ENCODE measurements at places on chromosomes 7 and 10.

DNA sequence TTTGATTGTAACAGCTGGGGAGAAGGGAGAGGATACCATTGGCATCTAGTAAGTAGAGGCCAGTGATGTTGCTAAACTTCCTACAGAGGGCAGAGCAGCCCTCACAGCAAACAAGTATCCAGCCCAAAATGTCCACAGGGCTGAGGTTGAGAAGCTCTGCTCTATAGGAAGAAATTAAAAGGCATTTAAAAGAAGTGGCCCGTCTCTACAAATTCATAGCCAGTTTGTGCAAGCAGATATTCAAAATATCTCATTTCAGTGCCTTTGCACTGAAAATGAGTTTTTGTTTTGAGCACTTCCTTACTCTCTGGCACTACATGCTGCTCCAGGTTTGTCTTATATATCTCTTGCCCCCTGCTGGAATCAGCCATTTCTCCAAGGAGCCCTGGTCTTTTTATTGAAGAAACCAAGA, 330.0 kb downstream of the BBS9 start:
- peak; percentile 11 for DNase-seq

DNA sequence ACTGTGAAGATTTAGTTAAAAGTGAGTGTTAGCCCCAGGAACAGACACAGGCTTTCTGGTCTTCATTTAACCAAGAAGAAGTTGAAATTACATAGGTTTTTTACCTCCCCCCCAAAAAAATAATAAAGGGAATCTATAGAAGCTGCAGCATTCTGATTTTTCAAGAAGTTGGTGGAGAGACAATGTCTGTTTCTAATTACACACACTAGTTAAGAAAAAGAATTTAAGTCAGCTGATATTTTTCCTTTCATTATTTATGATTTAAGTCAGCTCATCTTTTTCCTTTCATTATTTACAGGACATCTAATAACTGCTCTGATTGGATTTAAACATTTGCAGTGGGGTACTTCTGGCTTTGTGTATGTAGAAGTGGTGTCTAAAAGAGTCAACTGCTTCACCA, 201.4 kb upstream of the NRP1 start:
- DNase-seq: no peak

DNA sequence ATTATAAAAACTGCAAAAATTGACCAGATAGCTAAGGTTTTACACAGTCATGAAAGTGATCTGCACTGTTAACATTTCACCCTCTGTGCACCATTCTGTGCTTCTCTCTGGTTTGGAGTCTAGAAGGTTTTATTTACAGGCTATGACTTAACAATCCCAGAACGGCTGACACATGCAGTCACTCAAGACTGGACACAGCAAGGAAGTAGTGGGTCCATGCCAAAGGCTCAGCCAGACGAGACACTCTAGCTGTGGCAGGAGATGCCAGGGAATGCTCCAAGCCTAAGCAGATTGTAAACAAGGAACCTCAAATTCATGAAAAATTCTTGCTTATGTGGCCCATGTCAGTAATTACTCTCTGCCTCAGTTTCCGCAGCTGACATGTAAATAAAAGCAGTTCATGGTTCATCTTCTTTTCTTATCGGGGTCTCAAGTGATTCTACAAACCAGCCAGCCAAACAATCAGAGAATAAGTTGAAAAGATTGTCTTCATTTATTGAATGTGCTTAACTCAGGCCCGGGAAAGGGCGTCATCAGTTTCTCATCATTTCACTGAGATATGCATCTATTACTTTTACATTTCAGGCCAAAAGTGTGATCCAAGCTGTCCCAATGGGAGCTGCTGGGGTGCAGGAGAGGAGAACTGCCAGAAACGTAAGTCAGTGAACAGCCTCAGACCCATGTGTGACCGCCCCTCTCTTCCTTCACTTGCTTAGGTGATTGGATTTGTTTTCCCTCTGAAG, 132.1 kb downstream of the EGFR start:
- DNase-seq: no peak

DNA sequence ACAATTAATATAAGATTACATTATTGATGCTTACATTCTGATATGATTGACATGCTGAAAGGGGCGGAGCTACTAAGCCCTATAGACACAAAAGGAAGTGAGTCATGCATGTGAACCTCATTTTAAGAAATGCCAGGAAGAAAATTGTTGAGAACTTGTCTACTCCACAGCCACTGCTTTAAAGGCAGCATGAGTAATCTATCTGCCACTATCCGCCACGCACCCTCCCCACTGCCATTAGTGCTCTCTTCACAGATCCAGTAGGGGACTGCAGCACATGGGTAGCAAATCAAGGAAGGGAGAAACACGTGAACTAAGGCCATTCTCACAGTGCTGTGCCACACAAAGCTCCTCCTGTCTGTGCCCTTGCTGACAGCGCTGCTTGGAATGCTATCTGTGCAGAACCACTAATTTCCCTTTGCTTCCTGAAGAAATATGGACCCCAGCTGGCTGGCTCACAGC, 524.8 kb downstream of the GRM8 start:
- peak; percentile 6 for DNase-seq

DNA sequence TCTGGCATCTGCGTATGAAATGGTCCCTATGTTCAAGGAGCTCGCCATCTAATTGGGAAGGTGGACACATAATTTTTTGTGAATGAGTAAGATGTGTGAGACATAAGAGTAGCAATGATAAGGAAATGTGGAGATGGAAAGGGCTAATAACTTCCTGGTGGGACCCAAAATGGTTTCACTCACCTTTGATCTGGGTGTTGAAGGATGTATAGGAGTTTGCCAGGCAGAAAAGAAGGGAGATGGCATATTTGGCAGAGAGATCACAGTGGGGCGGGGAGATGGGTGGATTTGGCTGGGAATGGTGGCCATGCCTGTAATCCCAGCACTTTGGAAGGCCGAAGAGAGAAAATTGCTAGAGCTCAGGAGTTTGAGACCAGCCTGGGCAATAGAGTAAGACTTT, 4.5 kb downstream of the POP7 start:
- no peak for DNase-seq

DNA sequence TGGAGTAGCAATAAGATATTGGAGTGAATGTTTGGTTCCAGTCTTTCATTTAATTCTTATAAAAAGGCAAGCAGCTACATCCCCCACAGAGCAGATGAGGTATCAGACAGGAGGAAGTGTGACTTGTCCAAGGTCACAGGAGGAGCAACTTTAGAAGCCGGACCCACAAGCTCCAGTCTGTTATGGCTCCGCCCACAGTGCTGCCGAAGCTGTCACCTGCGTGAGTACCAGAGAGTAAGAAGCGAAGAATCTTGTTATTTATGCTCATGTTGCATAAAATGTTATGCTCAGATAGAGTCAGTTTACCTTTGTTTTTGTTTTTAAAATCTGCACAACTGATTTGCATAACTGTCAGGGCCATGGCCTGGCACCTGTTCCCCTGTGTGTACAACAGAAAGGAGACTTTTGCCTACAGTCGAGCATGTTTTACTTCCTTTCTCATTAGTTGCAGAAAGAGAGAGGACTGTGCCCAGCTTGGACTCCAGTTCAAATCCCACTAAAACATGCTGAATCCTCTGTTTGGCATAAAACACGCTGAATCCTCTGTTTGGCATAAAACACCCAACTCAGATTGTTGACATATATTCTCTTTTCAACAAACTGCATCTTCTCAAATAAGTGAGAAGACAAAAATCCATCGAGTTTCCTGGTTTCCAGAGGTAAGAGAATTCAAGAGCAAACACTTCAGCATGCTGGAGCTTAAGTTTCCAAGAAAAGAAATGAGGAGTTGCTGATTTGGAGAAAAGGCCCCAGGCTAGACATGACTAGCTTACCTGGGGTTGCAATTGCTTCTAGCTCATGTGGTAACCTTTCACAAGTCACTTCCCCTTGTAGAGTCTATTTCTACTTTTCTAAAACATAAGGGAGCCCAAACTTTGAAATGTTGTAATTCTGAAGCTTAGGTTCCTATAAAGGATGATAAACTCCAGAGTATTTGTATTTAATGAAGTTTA, 409.8 kb upstream of the ZMIZ1 start:
- DNase-seq: no peak

DNA sequence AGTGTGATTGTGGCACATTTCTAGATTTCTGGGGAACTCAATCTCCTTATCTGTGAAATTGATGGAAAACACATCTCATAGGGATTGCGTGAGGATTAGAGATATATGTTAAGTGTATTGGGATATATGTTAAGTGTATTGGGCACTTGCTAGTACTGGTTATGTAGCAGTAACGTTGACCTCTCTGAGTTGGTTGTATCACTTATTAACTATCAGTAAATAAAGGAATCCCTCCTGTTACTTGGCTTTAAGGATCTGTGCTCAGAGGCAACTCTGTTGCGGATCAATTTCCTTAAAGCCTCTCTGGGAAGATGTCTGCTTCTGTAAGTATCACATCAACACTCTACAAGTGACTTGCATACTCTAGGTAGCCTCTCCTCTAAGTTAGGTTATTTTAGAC, 25.2 kb downstream of the GNAI1 start:
- no peak for DNase-seq

DNA sequence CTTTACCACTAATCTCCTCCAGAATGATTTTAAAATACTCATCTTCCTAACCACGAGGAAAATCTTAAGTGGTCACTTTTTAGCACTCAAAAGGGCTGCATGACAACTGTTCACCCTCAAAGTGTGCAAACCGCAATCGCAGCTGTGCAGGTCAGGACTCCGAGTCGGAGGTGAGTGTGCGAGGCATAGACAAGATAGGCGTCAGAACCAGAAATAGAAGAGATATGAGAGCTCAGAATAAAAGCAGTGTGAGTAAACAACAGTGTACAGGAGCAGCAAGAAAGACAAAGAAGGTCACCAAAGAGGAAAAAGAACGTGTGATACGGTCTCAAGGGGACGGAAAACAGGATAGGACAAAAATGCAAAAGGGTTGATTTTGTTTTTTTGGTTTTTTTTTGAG, 17.5 kb upstream of the ENO4 start:
- no peak for DNase-seq

- no peak for DNase-seq
Observed at GRCh38 chr10:124944982-124945381, 3.1 kb downstream of the ZRANB1 start.

- no peak for DNase-seq
Observed at GRCh38 chr10:75189266-75190096, 21.1 kb upstream of the VDAC2 start.

GRCh38 chr10:58081353-58081752, 186.3 kb downstream of the IPMK start:
- DNase-seq: no peak

DNA sequence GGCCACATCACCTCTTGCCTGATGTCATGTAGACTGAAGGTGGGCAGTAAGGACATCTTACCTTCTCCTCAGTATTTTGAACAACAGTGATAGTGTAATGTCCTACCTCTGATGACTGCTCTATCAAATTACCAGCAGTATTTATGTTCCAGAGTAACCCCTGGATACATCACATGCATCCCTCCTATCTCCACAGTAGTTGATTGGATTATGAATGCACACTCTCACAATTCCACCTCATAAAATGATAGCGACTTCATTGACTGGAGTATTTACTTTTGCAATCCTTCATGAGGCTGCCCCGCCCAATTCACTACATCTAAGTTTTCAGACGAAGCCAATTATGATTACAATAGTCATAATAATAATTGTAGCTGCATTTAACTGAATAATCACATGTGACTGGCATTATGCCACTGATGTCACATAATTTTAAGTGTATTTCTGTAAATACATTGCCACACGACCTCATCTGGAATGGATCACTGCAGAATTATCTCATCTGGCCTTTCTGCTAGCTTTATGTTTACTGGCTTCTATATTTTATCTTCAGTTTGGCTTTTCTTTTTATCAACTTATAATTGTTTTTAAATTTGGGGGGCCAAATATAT, 268.9 kb downstream of the SLC25A13 start:
- no peak for DNase-seq

DNA sequence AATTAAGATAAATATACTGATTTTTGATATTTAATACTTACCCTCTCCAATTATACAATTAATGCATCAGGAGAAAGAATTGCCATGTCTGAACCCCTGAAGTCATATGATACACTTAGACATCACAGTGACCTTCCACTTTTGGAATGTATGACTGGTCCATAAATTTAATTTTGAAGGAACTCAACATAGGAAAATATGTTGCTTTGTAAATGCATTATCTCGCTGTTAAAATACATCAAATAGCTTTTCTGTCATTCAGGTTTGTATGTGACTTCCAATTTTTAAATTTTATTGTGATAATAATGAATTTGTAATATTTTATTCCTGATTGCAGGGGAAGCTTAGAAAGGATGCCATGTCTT, 631.9 kb upstream of the ANKRD30A start:
- no peak for DNase-seq

- no peak for DNase-seq
Observed at GRCh38 chr10:80163741-80164341, 31.3 kb downstream of the PLAC9 start.

GRCh38 chr10:75379212-75379724, 22.3 kb downstream of the ZNF503 start:
- no peak for DNase-seq

- DNase-seq: no peak
Observed at GRCh38 chr7:123241809-123242208, 42.0 kb upstream of the SLC13A1 start.

DNA sequence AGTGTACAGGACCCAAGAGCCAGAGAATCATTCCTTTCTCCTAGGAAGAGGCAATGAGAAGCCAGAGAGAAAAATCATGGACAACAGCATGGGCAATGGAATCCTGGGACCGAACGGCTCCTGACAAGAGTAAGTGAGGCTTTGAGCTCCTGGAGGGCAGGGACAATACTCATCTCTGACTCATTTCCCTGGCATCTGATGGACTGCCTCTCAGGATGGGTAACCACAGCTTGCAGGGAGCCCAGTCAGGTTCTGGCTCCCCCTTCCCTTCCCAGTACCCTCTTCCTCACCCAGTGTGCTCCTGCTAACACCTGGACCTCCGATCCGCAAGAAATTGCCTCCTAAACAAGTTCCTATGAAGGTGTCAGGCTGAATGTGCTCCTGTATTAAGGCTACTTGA, 51.2 kb upstream of the SORCS3 start:
- no peak for DNase-seq

DNA sequence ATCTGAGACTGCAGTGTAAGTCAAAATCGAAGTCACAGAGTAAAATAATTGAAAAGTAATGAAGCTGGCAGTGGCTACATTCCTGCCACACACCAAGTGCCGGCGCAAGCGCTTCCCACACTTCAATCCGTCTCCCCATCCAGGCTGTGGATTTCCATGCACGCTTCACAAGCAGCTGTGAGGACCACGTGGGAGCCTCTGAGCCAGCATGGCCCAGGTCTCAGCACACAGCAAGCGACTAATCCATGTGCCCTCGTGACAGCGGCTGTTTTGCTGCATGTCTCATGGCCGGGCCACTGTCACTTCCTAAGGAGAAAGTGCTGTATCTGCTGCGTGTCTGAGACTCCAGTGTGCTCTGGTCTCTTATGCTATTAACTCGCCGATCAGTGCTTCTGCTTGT, 566.9 kb downstream of the DNAJB6 start:
- DNase-seq: no peak

- DNase-seq: no peak
Observed at GRCh38 chr7:131302876-131303707, 24.6 kb upstream of the MKLN1 start.

GRCh38 chr7:112156412-112156811, 49.8 kb downstream of the DOCK4 start:
- no peak for DNase-seq
